Skin of body (tissue), 3 donors: ENCODE measurements at places on chromosomes 4 and X. TPM values are rescaled to one million over a fixed set of nuclear protein-coding genes. Genes with fewer than 3 reads are reported as not detected.

TLR6 gene
- total RNA-seq, result 2.9 TPM

PTPN13 gene
- total RNA-seq, result 78.6 TPM

DNA sequence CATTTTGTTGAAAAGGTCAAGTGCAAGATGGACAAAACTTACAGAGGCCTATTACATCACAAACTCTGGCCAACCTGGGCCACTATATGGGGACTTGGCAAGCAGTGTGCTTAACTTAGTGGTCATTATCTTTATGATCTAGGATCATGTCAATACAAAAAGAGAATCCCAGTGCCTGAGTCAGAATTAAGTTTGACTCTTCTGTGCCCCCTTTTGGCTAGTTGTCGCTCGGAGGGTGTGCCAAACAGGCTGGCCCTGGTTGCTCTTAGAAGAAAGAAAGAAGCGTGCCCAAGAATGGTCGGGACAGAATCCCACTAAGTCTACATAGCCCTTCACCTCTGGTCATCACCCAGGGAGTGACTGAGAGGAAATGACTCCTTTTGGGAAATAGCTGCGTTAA is 100.1 kb downstream of the EIF4E start:
- no peak for DNase-seq

GRCh38 chr4:52202931-52203330 is 151.8 kb downstream of the SPATA18 start:
- no peak for DNase-seq
